NCI-H1105 (cell line): ENCODE measurements at places on chromosomes 11 and 22.

DNA sequence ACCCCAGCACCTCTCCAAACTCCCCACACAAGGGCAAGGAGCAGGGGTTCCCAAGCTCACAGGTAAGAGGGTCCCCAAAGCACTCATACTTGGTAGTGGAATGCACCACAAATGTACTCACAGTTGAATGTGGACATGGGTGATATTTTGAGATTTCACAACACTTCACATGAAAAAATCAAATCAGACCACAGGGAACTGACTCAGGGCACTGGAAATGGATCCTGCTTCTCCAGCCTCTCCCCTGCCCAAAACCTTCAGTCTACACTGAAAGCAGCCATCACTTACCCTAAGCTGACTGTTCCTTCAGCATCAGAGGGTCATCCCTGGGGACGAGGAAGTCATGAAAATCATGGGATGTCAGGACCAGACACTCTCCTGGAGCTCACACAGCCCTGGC is 40.2 kb downstream of the SCGB1A1 start:
- no peak for DNase-seq

- DNase-seq = no peak
Measured at GRCh38 chr11:112316971-112317370, 56.3 kb upstream of the PLET1 start.

GRCh38 chr11:12435264-12435663 is 57.9 kb downstream of the PARVA start:
- no peak for DNase-seq

DNA sequence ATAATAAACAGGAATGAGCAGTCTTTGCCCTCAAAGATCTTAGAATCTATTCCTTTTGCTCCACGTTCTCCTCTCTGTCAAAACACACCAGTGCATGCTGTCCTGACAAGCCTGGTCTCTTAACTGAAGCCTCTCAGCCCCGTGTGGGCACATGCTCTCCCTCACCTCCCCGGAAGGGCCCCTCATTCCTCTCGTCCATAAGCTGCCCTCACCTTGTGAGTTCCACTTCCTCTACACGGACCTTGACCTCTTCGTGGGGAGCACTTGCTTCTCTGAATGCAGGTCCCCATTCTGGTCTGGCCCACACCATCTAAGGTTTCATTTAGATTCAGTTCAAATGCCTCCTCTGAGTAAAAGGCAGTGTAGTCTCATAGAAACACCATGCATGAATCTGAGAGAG is 412.3 kb upstream of the SYN3 start:
- DNase-seq = no peak

- DNase-seq = no peak
Measured at GRCh38 chr11:121696931-121697670, 244.3 kb upstream of the SORL1-AS1 start.
